ENCODE measurements at places on chromosomes 5 and 9.

DNA sequence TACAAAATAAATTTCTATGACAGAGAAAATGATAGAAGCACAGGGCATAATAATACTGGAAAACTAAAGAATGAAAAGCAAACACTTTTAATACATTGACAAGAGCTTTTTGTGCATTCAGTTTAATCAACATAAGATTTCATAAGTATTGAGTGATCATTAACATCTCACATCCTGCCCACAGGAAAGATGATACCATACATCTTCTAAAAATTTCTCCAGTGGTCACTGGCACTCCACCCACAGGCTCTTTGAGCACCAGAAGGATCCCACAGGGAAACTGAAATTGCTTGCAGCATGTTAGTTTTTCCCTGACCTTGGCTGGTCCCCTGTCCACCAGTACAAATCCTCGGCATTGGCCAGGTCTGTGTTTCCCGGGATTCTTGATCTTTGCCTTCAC lies 186.0 kb downstream of the CEMIP2 start:
- DNase-seq: no peak

GRCh38 chr5:40078898-40079575 lies 600.7 kb upstream of the PTGER4 start:
- DNase-seq: no peak

DNA sequence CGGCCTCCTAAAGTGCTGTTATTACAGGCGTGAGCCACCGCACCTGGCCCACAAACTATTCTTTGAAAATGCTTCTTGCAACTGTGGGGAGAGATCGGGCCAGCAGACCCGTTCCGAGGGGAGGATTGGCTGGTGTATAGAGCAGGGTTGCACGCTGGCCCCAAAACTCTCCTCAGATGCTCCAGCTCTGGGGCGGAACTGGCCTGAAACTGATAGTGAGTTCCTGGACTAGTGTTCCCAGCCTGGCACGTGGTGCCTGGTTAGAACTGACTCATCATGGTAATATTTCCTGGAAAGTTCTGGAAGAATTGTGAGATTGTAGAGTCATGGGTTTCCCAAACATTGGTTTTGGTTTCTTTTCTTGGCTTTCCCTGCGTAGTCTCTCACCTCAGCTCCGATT lies 120.5 kb downstream of the FBXL7 start:
- DNase-seq: no peak

GRCh38 chr5:128636361-128636760 lies 98.3 kb upstream of the FBN2 start:
- DNase-seq: no peak

DNA sequence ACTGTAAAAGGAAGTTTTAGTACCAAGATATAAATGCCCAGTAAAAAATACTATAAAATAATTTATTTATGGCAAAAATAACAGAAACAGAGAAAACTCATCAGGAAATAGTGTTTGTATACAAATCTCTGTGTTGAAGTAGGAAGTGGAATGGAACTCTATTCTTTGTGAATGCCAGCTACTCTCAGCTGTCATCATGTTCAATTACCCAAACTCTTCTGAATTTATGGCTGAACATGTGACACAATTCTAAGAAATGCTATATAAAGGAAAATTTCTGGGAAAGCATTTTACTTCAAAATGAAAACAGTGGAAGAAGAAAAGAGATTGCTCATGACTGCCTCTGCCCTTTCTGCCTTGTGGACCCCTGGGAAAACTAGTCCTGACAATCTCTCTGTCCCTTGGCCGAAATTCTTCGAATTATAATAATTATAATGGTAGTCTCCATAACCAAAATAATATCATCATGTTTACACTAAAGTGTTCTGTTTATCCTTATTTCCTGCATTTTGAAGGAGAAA lies 522.3 kb upstream of the ST8SIA4 start:
- no peak for DNase-seq

- DNase-seq: no peak
These were observed 27.8 kb downstream of the CSF1R start for GRCh38 chr5:150058480-150059126.

- DNase-seq: peak; percentile 99
These were observed at the start of gene MIGA2 for GRCh38 chr9:129036241-129036922. TSS of gene MIGA2 (plus strand) at chr9:129036626. CDS start at chr9:129040595, 3,969 bp downstream.

- no peak for DNase-seq
These were observed 749.8 kb upstream of the GRAMD2B start for GRCh38 chr5:125673359-125673950.

GRCh38 chr9:137128158-137128861 lies 10.6 kb upstream of the GRIN1 start:
- peak; percentile 19 for DNase-seq

GRCh38 chr5:146909255-146910068 lies 30.9 kb upstream of the PPP2R2B start:
- DNase-seq: no peak

DNA sequence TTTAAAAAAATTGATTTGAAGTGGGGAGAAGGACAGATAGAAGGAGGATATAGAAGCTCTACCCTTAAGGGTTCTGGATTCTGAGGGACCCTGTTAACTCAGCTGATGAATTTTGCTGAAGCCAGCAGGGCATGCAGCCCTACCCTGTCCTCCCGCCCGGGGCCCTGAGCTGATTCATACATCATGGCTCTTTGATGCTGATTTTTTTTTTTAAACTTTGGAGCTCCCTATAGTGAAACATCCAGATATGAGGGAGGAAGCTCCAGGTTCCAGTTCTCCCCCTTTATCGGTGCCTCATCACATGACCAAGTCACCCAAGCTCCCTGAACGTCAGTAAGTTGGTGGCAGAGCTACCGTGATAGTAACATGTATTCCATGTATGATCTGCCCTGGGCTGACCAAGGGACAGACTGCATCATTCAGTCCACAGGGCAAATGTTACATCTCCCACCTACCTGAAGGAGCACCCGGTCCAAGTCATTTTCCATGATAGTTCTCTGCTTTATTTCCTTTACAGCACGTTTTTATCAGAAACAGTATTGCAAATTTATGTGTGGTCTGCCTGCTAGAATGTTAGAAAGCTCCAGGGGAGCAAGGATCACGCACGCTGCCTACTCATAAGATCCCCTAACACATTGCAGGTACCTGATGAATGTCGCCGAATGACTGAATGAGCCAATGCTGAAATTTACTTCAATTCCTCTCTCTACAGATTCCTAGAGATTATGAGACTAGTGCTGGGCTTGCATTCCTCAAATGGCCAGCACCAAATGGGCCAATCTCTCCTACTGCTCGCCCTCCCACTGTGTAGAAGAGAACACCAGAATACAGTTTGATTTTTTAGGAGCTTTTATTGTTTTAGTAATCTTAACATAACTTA lies 25.9 kb downstream of the SPARC start:
- no peak for DNase-seq

- DNase-seq: no peak
These were observed 8.5 kb downstream of the CEP72 start for GRCh38 chr5:620586-621180.

GRCh38 chr9:110143485-110143884 lies 64.5 kb downstream of the C9orf152 start:
- no peak for DNase-seq

- no peak for DNase-seq
These were observed 23.8 kb upstream of the BOD1 start for GRCh38 chr5:173640156-173640804.

DNA sequence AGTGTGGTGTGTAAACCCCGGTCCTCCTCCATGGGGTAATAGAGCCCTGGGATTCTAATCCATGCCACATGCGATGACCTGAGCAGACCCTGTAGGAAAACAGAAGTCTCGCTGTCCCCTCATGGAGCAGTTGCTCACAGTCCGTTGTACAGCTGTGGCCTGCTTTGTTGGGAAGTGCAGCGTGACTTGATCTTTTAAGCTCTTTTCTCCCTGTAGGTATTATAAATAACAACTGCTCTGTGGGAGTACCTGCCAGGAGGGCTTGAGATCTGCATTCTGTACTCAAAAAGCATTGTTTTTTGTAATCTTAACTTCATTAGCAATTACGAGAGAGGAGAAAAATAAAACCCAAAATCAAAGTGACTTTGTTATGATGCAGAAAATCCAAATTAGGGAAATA lies 17.3 kb downstream of the MEGF10 start:
- DNase-seq: no peak

DNA sequence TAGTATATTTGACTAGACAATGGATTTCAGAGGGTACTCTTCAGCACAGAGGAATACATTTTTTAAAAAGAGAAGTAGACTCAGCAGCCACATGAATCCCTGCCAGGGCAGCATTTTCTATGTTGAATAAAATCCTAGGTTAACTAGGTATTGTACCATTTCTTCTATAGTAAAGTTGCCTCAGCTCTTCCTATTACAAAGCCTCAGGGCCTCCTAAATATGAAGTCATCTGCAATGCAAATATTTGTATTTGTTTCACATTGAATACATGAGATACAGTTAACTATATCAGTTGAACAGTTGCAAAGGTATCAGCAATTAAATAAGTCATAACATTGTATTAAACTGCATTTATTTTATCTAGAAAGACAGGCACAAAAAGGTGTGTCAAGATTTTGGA lies 59.5 kb downstream of the NUDT12 start:
- no peak for DNase-seq

DNA sequence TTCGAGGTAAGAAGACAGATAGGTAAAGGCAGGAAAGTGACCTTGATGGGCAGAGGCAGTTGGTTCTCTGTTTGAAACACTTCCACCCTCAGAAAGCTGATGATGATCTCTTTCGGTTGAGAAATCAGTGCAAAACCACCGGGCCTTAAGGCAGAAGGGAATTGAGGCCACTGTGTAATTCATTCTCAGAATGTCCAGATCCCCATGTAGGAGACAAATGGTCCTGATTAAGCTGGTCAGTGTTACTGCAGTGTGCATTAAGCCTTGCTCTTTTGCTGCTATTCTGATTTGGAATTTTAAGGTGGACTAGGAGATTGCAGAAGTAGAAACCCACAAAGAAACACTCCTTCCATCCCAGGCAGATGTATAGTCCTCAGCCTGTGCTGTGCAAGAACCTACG lies 255.2 kb downstream of the ARHGAP26 start:
- no peak for DNase-seq

DNA sequence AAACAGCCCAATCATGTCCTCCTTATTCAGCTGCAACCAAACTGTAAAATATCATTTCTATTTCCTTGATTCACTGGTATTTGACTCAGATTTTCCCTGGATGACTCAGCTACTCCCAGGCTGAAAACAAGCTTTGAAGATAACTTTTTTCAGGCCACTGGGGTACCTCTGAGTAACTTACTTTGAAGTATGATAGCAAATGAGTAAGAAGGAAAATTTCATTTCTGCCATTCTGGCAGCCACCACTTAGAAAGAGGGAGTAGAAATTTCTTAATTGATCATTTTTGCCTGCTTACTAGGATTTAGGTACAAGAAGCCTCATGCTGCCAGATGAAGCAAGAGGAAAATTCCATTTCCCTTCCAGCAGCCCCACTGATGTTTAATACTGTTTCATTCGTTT lies 247.4 kb downstream of the PRELID2 start:
- no peak for DNase-seq

DNA sequence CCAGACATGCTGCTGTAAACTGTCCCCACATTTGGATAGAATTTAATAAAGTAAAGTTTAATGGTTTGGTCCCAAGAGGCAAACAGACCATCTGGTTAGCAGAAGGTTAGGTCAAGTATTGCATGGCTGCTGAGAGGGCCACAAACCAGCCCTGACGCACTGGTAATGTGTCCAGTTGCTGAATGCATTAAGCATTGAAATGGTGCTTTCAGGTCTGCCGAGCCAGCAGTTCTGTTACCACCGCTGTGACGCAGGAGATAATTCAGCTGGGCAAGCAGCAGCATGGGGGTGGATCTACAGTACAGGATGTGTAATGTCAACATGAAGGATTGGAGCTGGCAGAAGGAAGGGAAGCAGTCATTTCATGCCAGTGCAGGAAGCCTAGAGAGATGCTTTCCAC lies 16.0 kb downstream of the ZNF462 start:
- peak; percentile 49 for DNase-seq

GRCh38 chr5:57298295-57298984 lies 124.6 kb downstream of the GPBP1 start:
- DNase-seq: peak; percentile 92

GRCh38 chr5:147189109-147189424 lies 45.8 kb upstream of the STK32A start:
- DNase-seq: no peak

GRCh38 chr5:143370440-143370839 lies 33.0 kb downstream of the NR3C1 start:
- DNase-seq: no peak

DNA sequence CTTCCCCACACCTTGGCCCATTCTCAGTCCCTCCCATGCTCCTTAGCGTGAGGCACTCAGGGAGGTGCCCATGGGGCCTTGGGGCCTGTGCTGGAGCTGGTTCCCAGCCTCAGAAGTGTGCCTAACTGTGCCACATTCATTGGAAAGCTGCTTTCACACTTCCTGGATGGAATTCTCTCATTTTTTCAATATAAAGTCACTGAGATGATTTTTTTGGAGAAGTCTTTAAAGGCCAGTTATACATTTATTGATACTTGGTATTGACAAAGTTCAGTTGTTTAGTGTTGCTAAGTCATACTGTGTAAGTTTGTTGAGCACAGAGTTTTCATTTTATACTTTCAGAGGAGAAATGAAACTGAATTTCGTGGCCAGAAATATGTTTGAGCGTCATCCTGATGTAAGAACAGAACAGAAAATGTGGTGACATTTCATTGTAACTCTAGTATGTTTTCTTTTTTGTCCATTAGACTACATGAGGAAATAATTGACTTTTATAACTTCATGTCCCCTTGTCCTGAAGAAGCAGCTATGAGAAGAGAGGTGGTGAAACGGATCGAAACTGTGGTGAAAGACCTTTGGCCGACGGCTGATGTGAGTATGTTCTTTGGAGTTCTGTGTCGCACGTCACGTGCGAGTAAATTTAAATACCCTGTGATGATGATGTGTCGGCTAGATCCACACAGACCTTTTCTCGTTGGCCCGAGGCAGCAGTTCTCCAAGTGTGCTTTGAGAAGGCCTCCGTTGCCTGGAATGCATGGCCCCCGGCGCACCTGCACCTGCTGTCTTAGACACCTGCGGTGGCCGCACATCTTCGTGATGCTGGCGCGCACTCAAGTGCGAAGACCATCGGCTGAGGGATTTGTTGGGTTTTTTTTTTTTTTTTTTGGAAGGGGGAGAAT lies 24.1 kb downstream of the TENT4A start:
- DNase-seq: no peak

Measured in HAP-1 (cell line).